Right lung (tissue), 10 donors: ENCODE measurements at places on chromosomes 4 and X. TPM values are rescaled to one million over a fixed set of nuclear protein-coding genes. Genes with fewer than 3 reads are reported as not detected.

DNA sequence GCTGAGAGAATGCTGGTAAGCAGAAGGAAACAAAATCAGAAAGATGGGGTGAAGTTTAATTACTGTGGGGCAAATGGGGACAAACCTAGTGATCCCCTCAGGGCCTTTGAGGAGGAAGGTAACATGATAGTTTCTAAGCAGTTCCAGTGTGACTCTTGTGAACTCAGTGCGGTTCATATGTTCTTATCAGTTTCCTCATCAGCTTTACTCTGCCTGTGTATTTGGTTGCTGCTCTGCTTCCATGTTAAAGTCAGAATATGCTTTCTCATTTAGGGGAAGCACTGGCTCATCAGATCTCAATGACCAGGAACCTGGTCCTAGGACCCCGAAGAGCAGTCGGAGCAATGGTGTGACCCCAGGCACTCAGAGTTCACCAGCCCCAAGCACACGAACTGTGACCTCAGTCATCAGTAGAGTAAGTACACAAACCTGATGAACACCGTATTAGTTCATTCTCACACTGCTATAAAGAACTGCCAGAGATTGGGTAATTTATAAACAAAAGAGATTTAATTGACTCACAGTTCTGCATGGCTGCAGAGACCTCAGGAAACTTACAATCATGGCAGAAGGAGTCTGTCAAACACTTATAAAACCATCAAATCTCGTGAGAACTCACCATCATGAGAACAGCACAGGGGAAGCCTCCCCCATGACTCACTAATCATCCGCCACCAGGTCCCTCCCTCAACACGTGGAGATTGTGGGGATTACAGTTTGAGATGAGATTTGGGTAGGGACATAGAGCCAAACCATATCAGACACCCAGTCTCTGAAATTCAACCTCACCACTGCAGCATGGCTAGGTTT is 83.0 kb downstream of the SYTL5 start:
- no peak for DNase-seq

The XKRX gene
- 1.8 TPM for polyA plus RNA-seq

- no peak for DNase-seq
Measured at GRCh38 chr4:132596186-132596585, 552.9 kb upstream of the PCDH10 start.

DNA sequence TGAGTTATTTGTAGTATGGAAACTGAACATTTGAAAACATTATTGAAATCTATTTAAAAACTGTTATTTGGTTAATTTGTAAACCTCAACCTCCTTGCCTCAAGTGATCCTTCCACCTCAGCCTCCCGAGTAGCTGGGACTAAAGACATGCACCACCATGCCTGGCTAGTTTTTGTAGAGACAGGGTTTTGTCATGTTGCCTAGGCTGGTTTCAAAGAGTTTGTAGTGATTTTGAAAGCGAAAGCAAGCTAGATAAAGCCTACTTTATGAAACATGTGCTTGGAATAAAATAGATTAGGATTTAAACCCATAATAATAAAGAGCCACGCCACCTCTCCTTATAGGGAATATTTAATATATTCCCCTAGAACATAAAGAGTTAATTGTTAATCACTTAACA is 23.5 kb downstream of the ARSJ start:
- DNase-seq, result no peak

GRCh38 chrX:154605566-154605965 is 13.5 kb downstream of the CTAG1B start:
- no peak for DNase-seq

GRCh38 chrX:45714866-45715265 is 514.2 kb upstream of the DIPK2B start:
- DNase-seq, result no peak

DNA sequence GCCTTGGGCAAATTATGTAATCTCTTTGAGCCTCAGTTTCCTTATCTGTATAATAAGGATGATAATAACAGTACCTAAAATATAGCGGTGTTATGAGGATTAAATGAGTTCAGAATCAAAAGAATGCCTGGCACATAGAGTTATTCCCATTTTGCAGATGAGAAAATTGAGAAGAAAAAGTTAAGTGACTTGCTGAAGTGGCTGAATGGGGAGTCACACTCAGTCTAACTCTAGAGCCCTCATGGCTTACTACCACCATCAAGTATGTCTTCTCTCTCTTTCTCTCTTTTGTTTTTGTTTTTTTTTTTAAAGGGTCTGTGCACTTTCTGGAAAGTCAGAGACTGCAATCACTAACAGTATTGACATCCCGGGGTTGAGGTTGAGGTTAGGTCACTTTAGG is 615 bp downstream of the CACNA1F start:
- DNase-seq, result no peak

GRCh38 chr4:111678479-111678878 is 466.8 kb upstream of the FAM241A start:
- DNase-seq, result peak; percentile 26

GRCh38 chrX:81202456-81202819 is 536 bp downstream of the SH3BGRL start:
- peak; percentile 35 for DNase-seq

GRCh38 chr4:95077864-95078263 is 320.1 kb downstream of the BMPR1B start:
- no peak for DNase-seq

DNA sequence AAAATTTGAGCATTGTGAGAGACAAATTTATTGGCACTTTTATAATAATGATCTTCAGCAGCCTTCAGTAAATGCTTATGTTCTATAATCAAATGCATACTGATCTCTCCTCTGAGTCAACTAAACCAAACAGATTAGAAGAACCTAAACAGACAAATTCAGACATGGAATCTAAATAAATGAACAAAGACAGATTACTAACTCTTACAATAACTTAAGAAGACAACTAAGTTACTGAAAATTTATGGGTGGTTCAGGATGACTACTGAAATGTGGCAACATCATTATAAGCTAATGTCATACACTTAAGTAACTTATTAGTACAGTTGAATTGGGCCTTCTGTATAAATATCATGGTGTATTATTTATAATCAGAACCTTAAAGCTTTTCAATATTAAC is 127.3 kb downstream of the NEK1 start:
- no peak for DNase-seq

DNA sequence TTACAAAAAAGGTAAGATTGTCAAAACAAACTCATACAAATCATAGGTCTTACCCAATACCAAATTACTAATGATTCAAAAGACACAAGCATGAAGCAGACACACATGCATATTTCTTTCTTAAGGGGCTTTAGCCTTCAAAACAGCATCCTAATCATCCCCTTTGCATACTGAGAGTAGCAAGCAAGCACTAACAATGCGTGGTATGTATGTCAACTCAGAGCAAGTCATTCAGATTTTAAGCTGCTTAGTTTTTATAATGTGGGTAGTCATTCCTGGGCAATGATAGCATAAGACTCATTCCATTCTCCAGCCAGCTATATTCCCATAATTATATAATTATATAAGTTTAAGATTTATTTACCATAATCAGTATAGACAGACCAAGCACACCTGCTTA is 219.6 kb downstream of the DKK2 start:
- no peak for DNase-seq

The GPR34 gene
- 6.3 TPM for polyA plus RNA-seq

The PAGE4 gene
- polyA plus RNA-seq, result 0.34 TPM

DNA sequence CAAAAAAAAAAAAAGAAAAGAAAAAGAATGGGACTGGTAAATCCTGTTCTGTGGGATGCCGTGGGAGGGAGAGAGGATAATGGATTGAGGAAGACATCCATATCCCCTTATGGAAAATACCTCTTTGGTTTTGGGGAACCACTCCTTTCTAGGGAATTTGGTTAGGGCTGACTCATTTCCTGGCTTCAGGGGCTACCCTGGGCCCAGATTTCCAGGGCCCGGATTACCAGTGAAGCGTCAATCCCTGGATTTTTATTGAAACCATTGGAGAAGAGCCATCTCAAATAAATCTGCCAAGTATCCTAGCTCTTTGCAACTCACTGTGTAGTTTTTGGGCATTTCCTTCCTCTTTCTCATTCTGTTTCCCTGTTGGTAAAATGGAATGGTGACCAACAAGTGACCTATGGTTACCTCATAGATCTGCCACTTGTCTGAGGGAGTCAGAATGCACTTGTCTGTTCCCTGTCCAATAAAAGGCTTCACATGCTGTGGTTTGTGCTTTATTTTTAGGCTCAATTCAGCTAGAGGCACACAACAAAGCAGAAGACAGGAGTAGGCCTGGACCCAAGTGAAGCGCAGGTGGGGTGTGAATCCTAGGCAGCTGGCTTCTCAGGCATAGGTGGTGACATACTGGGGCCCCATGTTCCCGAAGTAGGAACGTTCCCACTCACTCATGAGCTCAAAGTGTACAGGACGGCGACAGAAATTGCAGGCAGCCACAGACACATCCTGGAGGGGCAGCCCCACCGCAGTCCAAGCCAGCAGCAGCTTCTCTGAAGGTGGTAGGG is 8.6 kb downstream of the APEX2 start:
- DNase-seq, result no peak

DNA sequence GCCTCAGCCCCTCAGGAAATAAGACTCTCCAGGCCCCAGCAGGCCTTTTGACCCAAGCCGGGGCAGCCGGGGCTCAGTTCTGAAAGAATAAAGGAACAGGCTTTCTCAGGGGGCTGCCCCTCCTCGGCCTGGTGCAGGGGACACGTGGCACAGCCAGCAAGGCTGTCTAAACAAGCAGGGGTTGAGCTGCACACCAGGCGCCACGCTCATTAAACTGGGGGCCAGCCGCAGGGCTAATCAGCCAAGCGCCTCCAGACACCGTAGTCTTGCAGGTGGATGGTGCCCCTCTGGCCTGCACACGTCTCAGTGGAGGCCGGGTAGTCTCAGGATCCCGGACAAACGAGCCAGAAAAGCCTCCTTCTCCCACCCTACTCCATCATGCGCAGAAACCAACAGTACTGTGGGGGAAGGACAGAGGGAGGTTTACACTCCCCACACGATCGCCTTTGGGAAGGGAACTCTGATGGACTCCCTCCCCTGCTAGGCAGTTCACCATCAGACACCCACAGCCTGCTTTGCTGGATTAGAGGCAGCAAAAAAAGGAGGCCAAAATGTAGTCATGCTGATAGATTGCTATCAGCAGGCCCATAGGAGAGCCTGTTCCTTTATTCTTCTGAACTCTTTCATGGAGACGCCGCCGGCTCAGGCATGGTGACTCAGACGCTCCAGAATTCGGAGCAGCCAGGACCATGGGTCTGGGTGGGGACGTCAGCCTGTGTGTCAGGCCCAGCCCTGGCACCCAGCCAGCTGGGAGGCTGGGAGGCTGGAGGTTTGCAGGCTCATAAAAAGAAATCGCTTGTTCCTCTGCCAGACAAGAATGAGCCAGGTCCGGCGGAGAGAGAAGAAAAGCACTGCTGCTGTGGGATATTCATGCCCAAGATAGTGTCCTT is 342.4 kb downstream of the BCOR start:
- DNase-seq, result no peak

The ACE2 gene
- polyA plus RNA-seq, result 0.69 TPM

The ATP1B4 gene
- 7.7 TPM for polyA plus RNA-seq

The DCUN1D4 gene
- 46.6 TPM for polyA plus RNA-seq

DNA sequence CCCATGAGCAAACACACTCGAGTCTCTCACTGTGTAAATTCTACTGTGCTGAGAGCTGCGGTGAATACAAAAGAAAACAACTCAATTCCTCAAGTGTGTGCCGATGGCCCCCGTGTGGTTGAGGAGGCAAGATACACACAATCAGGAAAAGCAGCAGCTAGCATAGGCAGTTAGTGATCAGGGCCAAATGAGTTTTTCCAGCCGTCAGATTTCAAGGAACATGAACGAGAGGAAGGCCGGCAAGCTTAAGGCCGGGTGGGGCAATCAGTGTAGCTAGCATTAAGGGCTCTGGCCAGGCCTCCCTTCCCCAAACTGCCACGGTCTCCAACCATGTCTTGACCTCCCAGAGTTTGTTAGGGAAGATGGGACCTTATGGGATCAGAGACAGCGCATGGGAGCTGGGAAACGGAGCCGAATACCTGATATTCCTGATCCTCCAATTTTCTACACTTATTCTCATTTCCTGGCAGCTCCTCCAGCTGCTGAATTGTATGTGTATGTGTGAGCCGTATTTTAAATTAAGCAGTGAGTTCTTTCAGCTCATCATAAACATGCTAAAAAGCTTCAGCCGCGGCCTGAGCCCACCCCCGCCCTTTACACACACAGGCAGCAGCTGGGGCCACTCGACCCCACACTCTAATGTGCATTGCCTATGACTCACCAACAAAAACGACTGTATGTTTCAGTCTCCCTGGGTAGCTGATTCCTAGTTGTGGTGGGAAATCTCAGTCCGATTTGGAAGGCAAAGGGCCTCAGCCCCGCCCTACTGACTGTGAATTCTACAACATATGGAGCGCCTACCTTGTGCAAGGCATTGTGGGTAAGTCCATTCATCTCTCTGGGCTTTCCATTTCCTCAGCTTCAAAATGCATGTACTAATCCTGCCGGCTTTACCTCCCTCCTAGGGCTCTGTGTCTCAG is 59.9 kb downstream of the RTL9 start:
- peak; percentile 63 for DNase-seq
